ENCODE measurements at places on chromosomes 3 and 15. TPM values are rescaled to one million over a fixed set of nuclear protein-coding genes. Genes with fewer than 3 reads are reported as not detected.

The INTS14 gene
- total RNA-seq: 41.0 TPM

The RYR3 gene
- not detected for total RNA-seq

The IMPG2 gene
- total RNA-seq: 0.32 TPM

The ZNF660 gene
- total RNA-seq: 2.9 TPM

The COLQ gene
- total RNA-seq: 0.43 TPM

The SLC15A2 gene
- under 0.01 TPM for total RNA-seq

Measured in fibroblast of villous mesenchyme (primary cell).